Activated CD4-positive, alpha-beta T cell treated with anti-CD3 and anti-CD28 coated beads, Interleukin-2, amount 10 ng/mL, durations not matched to agents 24 days and 14 days (primary cell): ENCODE measurements at places on chromosomes 2 and 18. TPM values are rescaled to one million over a fixed set of nuclear protein-coding genes. Genes with fewer than 3 reads are reported as not detected.
A peak's percentile ranks its signal among the peaks of the same experiment; 100 is the strongest.

SPDYA gene
- 1.9 TPM in 2 replicates for total RNA-seq

MC2R gene
- not detected in 2 replicates for total RNA-seq

ARMC9 gene
- total RNA-seq, result 5.9 and 6.4 TPM in 2 replicates

- H3K36me3 ChIP-seq, result no peaks in the 10 kb centered on the region
- H3K27ac ChIP-seq, result no peak overlapping the region
- no peaks in the 10 kb centered on the region for H3K4me1 ChIP-seq
- DNase-seq, result no peak
- H3K27me3 ChIP-seq, result no peaks in the 10 kb centered on the region
- no peak overlapping the region for H3K4me3 ChIP-seq
Measured at GRCh38 chr2:122864728-122865127, 1109.3 kb downstream of the TSN start.

DNA sequence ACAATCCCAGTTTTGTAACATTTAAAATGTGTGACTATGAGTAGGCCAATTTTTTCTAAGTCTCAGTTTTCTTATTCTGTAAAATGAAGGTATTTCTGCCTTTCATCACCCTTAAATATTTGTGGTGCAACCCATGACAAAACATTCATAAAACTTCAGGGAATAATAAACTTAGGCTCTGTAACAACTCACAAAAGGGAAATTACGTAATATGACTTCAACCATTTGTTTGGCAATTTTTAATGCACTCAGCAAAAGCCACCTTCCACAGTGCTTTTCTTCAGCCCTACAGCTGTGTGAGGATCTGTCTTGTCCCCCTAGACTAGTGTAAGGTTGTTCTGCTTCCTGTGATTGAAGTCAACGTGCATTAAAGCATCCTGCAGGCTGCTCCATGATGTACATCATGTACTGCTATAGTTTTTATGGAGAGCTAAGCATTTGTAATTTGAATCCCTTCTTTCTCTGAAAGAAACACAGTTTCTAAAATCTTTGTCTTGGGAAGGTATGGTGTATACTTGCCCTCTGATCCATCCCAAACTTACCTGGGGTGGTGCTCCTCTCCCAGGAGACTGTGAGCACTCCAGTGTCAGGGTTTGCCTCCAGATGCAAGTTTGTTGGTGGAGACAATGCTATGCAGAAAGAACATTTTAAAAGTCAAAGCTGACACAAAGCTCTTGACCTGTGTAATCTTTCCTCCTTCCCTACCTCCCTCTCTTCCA, 39.1 kb downstream of the FN1 start:
- peaks cover 16% of the 10 kb centered on the region for H3K27me3 ChIP-seq
- no peaks in the 10 kb centered on the region for H3K36me3 ChIP-seq
- no peak overlapping the region for H3K4me3 ChIP-seq
- no peaks in the 10 kb centered on the region for H3K4me1 ChIP-seq
- H3K27ac ChIP-seq, result no peak overlapping the region

DNA sequence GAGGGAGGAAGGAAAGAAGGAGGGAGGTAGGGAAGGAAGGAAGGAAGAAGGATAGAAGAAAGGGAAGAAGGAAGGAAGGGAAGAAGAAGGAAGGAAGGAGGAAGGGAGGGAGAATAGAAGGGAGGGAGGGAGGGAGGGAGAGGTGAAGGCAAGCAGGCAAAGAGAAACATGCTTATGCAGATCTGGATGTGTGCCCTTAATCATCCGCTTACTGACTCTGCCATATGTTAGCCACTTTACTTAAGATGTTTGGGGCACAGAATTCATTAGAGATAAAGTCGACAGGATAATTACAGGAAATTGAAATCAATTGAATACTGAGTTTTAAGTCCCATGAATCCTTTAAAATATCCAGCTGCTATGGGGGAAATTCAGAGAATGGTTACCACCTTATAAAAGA, 334.2 kb downstream of the GRB14 start:
- H3K4me1 ChIP-seq, result no peaks in the 10 kb centered on the region
- H3K4me3 ChIP-seq, result no peak overlapping the region
- no peak overlapping the region for H3K27ac ChIP-seq
- H3K36me3 ChIP-seq, result no peaks in the 10 kb centered on the region
- no peaks in the 10 kb centered on the region for H3K27me3 ChIP-seq

DNA sequence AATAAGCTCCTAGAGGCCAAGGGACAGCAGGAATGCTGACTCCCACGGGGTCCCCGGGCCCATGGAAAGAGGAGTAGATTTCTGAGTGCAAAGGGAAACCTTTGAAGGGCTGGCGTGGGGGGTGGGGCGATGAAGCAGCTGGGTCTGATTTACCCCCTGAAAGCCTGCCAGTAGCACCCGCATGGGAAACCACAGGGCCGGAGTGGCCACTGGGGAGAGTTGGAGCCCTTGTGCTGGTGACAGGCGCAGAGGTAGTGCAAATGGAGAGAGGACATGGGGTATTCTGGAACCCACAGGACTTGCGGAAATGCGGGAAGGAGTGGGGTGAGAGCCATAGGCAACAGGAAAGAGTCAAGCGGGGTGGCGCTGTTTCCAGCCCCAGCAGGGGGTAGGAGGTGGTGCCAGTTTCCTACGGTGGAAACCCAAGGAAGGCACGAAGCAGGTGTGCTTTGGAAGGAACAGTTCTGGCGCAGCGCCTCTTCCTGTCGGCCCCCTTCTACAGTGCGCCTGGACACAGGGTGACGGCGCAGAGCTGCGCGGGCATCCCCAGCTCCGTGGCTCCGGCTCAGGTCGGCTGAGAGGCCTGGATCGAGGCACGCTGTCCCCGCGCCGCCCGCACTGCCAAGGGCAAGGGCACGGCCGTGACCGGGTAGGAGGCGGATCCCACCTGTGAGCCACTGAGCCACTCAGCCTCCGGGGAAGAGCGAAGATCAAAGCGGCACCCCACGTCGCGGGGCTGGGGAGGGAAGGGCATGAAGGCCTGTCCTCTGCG, 149.0 kb upstream of the GLI2 start:
- H3K27me3 ChIP-seq, result peaks cover 42% of the 10 kb centered on the region
- H3K36me3 ChIP-seq, result peaks cover 2% of the 10 kb centered on the region
- H3K27ac ChIP-seq, result no peak overlapping the region

- H3K4me1 ChIP-seq, result no peaks in the 10 kb centered on the region
- no peak for DNase-seq
- no peaks in the 10 kb centered on the region for H3K36me3 ChIP-seq
- H3K4me3 ChIP-seq, result no peak overlapping the region
- H3K27ac ChIP-seq, result no peak overlapping the region
Measured at GRCh38 chr2:51344886-51345285, 313.0 kb upstream of the NRXN1 start.

DNA sequence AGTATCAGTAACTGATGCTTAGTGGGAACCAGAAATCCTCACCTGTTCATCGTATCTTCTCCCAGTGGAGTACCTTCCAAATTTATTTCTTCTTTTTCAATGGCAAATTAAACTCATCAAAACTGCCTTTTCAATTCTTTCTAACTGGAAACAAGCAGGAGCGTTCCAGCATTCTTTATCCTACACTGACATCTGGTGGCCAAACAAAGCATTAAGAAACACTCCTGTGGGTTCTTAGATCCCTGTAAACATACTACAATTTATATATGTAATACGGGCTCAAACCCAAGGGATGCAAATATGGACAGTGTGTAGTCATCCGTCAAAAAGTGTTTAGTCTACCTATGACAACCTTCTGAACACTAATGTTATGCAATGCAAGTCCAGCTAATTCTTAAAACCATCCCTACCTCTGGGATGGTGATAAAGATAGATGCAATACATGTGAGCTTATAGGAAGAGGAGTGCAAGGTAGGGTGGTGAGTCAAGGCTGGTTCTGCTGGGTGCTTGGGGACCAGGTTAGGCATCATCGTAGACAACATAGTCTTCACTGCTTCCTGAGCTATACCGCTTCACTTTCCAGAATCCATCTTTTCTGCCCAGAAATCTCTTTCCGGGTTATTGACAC, 375.0 kb downstream of the CTNNA2 start:
- no peaks in the 10 kb centered on the region for H3K4me1 ChIP-seq
- no peaks in the 10 kb centered on the region for H3K36me3 ChIP-seq
- DNase-seq, result peak; percentile 78
- H3K27ac ChIP-seq, result no peak overlapping the region
- H3K27me3 ChIP-seq, result no peaks in the 10 kb centered on the region
